Mammary epithelial cell (primary cell): ENCODE measurements at places on chromosomes 4 and X. TPM values are rescaled to one million over a fixed set of nuclear protein-coding genes. Genes with fewer than 3 reads are reported as not detected.

HAUS7 gene
- polyA plus RNA-seq = 25.7 TPM

RBM46 gene
- 0.03 TPM for polyA plus RNA-seq

SLIT2 gene
- 1.9 TPM for polyA plus RNA-seq

FAM241A gene
- polyA plus RNA-seq = 2.1 TPM

MAGEB10 gene
- not detected for polyA plus RNA-seq

DNA sequence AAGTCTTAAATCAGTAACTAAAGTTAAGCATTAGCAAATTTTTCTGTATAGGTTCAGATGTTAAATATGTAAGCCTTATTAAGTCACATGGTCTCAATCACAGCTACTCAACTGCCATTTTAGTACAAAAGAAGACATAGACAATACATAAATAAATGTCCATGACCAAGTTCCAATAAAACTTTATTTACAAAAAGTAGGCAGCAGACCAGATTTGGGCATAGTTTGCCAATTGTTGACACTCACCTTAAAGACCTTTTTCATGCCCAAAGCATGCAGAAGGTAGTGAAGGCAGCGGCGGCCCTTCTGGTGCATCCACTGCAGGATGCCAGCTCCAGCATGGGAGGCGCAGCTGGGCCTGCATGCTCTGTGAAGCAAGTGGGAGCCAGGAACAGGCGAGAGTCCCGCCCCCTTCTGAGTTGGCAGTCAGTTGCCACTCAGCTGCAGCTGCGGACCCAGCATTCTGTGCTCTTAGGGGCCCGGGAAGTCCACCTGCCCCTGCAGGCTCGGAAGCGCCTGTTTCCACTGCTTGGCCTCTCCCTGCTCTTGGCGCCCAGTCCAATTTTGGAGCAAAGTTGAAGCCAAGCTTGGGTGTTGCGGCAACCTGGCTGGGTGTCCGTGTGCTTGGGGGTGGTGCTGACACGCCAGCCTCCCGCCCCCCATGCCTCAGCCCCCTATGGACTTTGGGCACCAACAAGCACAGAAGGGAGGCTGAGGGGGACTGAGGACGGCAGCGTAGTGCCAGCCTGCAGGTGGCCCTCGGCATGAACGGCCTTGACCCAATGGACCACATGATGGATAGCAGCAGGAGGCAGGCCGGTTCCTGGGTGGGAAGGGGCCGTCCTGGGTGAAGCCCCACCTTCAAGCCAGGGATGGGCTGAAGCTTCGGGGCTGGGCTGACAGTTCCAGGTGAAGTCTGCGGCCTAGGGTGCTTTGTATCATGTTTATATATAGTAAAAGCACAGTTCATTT, 42.4 kb upstream of the PABPC4L start:
- no peak for DNase-seq
